ENCODE measurements at places on chromosomes 2 and 18.

DNA sequence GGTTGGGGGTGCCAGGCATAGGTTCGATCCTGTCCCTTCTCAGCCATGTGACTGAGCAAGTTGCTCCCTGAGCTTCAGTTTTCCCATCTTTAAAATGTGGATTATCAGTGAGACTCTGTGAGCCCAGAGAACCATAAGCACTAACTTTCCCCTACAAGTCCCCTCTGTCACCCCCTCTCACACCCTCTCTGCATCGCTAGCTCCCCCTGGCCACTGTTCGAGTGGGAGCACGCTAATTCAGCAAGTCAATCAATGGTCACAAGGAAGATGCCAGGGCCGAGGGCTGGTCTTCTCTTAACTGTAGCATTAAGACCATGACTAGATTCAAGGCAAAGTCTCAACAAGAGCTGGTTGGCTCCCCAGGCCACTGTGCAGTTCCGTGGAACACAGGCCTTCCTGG is 66.2 kb downstream of the BCL2L11 start:
- no peak for DNase-seq

- DNase-seq: no peak
Measured at GRCh38 chr2:67384123-67384822, 12.9 kb upstream of the ETAA1 start.

GRCh38 chr2:45432406-45432805 is 178.7 kb downstream of the SRBD1 start:
- DNase-seq: no peak

DNA sequence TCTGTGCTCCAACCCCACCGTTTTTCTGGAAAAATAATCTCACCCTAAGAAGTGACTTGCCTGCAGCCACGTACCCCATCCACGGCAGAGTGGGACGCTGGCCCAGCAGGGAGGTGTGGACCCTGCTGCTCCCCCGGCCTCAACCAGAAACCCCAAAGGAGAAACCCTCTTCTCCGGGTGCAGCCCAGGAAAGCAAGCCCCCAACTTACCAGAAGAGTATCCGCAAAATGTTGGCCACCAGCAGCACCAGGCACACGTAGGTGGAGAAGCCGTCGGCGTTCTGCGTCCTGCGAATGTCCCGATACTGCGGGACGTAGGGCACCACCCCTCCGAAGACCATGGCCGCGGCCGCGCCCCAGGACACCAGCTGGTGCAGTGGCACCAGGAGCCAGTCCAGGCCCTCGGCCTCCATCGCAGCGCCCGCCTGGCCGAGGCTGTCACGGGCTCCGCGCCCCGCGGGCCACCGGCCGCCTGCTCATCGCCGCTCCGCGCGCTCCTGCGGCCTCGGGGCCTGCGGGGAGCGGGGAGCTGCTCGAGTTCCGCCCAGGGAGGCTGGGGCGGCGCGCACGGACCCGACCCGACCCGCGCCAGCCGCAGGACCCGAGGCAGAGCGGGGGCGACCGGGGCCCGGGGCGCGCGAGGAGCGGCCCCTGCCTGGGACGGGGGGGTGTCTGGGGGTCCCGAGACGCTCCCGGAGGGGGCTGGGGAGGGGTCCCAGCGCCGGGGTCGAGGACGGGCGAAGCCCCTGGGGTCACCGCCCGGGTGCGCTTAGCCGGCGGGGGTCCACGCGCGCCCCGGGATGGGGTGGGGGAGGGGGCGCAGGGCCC is 725 bp downstream of the SLC66A2 start:
- DNase-seq: no peak

DNA sequence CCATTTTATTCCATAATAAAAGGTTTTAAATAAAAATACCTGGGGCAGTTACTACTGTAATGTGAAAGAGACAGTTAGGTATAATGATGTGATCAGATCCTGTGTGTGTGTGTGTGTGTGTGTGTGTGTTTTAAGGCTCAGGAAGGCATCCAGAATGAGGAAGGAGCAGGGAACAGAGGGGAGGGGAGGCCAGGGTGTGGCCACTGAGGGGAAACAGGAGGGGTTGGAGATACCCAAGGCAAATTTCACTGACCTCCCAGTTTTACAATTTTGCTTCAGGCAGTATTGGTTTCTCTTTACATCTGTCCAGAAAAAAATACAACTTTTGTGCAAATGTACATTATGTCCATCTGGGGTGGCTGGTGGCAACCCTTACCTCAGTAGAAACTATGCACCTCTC is 163.5 kb upstream of the FBXO11 start:
- no peak for DNase-seq

- no peak for DNase-seq
Measured at GRCh38 chr18:2390158-2390557, 181.1 kb downstream of the METTL4 start.

DNA sequence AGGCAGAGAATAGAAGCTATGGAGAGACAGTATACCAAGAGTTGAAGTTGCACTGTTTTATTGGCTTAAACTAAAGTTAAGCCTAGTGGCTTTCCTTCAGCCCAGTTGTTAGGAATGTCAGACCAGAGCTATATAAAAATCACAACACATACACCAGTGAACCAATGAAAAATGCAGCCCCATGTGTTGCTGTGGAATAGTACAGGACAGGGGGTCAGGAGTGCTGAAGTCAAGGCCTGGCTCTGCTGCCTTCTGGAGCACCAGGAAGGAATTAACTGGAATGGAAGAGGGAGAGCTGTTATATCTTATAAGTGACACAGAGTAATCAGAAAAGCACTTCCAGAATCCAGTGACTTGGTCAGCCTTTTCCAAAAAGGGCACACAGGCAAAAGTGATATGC is 58.9 kb downstream of the OSR1 start:
- DNase-seq: no peak

DNA sequence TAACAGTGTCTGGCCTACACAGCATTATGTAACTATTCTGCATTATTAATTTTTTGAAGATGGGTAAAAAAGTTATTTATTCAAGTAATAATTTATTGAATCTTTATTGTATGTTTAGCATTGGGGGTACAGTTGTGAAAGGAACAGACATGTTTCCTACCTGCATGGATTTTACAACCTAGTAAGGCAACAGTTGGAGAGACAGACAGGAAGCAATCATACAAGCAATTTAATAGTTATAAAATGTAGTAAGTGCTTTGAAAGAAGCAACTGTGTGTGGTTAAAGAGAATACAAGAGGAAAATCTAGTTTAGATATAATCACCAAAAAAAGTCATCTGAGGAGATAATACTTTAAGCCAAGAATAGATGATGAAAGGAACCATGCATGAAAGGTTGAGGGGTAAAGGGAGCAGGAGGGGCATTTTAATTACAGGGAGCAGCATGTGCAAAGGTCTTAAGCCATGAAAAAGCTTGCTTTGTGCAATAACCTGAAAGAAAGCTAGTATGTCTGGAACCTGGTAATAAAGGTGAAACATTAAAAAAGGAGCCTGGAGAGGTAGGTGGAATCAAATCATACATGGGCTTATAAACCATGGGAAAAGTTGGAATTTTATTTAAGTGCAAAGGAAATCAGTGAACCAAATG is 140.8 kb downstream of the PIK3C3 start:
- no peak for DNase-seq

- DNase-seq: no peak
Measured at GRCh38 chr2:85148190-85148589, 15.0 kb downstream of the TCF7L1 start.

- no peak for DNase-seq
Measured at GRCh38 chr2:26302846-26303245, 43.1 kb upstream of the SELENOI start.

DNA sequence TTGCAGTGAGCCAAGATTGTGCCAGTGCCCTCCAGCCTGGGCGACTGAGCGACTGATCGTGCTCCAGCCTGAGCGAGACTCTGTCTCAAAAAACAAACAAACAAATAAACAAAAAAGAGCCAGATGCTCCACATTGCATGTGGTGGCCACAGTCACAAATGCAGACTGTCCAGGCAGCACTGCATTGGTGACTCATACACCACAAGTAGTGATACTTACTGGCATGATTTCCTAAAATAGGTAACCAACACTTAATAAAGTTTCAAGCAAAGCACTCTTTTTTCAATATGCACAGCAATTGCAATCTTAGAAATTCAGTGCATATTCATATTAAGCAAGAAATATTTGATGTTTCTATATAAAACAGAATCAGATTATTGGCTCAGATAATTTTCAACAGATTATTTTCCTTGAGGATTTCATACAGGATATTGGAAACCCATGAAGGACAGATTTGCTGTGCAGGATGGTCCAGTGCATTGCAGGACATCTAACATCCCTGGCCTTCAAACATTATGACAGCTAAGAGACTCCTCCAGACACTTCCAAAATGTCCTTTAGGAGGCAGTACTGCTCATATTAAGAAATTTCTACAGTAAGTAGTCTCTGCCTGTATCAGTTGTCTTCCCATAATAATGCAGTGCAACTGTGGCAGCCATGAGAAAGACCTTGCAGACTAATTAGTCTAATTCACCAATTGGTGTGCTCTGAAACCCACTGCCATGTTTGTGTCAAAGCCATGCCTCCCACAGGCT is 10.5 kb upstream of the SLC1A4 start:
- no peak for DNase-seq

DNA sequence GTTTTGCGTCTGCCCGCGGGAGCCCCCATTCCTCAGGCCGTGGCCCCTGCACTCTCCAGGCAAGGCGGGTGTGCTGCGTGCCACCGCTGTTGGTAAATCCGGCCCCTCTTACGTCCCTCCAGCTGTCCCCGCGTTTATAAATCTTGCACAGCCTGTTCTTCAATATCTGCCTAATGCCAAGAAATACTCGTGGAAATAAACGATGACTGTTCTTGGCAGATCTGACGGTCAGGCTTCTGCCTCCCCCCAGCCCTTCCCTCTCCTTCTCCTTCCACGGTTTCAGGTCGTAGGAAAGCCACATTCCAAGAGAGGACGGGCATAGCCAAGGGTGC is 20.5 kb downstream of the ODC1 start:
- DNase-seq: no peak

DNA sequence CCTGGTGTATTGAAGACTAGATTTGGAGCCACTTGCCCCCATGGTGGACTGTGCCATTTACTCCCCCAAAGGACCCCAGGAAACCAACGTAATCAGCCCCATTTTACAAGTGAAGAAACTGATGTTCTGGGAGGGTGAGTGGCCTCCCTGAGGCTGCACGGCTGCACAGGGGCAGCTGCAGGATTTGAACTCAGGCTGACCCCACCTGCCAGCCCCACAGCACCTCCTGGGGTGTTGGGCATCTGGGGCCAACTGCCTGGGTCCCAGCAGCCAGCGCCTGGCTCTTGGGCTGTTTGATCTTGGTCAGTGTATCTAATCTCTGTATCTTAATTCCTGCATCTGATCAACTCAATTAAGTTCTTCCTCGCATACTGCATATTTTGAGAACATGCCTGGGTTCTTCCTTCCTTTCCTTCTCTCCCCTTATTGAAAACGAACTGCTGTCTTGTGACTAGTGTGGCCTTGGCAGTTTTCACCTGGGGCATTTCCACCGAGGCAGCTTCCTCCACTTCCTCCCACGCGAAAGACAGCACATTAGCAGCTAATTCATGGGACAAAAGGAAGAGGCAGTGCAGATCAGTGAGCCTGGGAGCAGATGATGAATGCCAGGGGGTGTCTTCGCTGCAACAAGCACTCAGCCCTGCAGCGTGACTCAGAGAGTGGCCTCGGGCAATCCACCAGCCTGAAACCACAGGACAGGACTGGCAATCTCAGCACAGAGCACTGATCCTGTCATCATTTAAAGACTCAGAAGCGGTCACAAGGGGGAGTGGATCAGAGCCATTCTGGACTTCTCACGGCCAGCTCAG is 184.1 kb upstream of the RAB12 start:
- no peak for DNase-seq

DNA sequence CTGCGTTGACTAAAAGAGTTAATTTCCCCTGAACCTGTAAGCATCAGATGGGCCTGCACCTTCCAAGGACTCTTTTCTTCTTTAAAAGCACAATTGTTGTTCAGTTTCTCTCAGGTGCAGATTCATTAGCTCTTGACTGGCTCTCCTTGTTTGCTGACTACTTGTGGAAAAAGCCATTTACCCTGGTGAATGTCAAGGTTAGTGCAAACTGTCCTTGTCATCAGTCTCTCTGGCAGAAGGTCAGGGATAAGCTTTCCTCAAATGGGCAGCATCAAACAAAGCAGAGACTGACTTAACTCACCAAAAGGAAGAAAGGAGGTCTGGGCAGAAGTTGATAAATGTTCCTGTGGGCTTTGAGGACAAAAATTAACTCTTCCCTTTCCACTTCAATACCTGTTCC is 922.7 kb downstream of the BCL11A start:
- DNase-seq: no peak

DNA sequence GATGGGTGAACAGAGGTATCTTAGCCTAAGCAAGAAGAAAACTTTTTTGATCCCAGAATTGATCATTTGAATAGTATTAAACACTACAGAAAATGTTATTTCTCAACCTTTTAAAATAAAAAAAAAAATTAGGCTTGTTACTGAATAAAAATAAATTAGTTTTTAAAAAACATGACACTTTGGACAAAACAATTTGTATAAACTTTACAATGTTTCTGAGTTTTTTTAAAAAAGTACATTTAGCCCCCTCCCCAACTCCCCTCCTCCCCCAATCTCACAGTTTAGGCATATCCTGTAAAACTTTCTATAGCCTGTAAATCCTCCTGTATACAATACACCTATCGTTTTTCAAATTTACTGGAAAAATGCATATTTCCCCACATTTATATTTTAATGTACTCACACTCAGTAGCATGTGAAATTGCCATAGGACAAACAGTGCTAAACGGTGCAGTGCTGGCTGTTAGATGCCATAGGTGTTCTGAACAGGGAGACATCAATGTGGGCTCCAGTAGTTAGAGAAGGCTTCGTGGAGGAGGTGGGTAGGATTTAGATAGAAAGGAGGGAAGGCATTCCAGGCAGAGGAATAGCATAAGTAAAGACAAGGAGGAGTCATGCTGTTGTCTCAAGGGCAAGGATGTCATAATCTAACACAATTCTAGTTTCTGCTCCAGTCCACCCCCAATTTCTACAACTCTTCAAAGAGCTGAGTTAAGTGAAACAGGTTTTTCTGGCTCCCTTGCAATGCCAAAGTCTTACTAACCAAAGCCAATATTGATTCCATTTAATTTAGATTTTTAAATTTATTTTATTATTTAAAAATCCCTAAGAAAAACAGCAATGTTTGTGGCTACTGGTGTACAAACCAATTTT is 50.9 kb downstream of the SP3 start:
- DNase-seq: no peak

DNA sequence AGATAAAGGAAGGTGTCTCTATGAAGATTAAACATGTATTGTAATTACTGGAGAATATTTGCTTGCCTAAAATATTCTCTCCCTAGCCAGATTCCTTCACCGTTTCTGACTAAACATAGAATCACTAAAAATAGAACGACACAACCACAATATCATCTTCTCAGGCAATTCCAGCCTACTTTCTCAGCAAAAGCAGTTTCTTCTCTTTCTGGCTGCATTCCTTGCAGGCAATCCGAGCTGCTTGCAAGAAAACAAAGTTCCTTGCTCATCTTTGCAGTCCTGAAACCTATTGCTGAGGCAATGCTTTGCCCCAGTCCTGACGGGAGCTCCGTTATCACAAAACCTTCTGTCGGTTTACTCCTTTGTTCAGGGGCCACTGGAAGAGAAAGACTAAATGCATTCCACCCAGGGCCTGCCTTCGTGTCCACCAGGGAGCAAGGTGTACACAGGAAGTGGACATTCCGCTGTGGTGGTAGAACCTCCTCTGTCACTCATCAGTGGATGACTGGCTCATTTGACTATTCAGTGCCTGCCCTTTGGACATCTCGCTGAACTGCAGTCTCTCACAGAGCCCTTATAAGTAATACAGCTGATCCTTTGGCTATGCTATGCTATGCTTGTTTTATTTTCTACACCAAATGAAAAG is 239.2 kb upstream of the DOK6 start:
- no peak for DNase-seq

Data from stimulated activated CD8-positive, alpha-beta memory T cell treated with anti-CD3 and anti-CD28 coated beads, Interleukin-7, amount 100 ng/mL, for 48 hours (primary cell).